ENCODE measurements at places on chromosomes 1 and 21.

DNA sequence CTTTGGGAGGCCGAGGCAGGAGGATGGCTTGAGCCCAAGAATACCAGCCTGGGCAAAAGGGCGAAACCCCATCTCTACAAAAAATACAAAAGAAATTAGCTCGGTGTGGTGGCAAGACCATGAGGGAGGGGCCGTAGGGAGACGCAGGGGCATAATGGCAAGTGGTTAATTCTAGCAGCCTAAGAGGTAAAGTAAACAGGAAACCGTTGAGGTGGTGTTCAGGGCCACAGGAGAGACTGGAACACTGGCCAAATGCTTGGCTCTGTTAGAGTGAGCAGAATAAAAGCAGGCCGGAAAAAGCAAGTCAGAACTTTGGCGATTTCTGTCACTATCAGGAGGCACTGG lies 89.2 kb downstream of the RIPK4 start:
- DNase-seq: no peak

GRCh38 chr1:57007472-57007871 lies 41.7 kb upstream of the C8B start:
- no peak for DNase-seq

GRCh38 chr1:29157269-29157601 lies 24.5 kb downstream of the SRSF4 start:
- DNase-seq: no peak

DNA sequence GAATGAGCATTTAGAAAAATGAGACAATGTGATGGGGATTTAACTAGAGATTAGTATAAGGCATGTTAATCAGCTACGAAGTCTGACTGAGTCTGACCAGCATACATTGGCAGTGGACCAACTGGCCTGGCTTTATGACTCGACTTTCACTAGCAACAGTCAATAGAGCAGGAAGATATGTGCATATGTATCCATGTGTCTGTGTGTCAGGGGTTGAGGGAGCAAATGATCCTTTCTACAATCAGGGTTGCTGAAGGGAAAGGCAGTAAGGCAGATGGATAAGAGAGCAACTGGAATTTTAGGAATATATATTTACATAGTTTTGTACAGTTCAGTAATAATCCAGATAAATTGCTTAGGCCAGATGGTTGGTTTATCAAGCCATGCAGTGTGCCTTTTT lies 645.6 kb downstream of the PLA2G4A start:
- no peak for DNase-seq

GRCh38 chr1:113178106-113178505 lies 105.1 kb downstream of the LRIG2 start:
- no peak for DNase-seq

DNA sequence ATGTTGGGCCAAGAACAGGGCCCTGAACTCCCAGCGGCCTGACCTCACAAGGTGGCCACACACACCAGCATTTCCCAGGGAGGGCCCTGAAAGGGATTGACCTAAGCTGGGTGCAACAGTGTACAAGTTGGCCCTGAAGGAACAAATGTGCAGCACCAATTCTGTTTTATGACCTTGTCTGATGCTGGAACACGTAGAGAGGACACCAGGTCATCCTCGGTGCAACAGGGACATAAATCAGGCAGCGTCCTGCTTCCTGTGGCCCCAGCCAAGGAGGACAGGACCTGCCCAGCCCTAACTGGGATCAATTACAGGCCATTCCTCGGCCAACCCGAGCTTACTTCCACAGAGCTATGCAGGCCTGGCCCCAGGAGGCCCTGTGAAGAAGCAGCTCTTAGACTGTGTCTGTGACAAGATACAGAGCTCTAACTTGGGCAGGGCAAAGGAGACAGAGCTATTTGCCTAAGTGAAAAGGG lies 12.8 kb upstream of the PHC2 start:
- no peak for DNase-seq

DNA sequence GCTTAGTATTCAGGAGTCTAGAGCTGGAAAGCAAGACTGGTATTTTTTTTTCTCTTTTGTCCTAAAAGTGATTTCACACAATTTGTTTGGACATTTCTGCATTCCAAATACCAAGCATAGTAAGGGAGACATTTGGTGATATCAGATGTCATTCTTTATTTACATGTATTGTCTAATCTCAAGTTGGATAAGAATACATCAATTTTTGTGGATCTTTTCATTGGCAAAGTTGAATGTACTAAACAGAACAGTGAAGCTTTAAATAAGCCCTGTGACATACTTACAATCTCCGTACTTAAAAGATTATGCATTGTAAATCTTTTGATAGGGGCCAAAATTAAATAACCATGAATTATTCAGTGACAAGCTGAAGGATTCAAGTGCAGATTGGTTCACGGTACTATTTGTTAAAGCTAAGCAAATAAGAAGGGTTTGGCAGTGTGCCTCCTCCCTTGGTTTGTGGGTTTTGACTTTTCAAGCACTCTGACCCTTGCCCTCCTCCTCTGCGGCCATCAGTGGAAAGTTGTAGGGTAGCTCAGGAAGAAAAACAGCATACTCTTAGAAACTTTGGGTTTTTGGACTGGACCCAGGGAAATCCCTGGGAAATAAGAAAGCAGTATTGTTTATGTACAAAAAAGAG lies 663.7 kb downstream of the ADGRL2 start:
- DNase-seq: no peak

- no peak for DNase-seq
Measured at GRCh38 chr1:44168520-44169098, 27.2 kb upstream of the KLF18 start.

DNA sequence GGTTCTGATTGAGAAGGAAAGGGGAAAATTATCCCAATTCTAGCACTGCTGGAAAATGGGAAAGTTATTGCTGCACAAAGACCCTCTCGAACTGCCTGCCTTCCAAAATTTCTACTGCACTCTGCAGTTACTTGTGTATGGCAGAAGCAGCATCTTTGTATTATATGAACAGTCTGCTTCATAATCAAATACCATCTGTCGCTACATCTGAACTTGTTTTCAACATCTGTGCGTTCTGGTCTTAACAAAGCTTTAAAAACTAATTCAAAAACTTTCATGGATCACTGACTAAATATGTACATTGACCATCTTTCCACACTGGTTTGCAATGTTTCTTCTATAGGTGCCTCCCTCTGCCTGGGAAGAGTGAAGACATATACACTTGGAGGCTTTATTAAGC lies 79.2 kb downstream of the PROX1 start:
- DNase-seq: no peak

DNA sequence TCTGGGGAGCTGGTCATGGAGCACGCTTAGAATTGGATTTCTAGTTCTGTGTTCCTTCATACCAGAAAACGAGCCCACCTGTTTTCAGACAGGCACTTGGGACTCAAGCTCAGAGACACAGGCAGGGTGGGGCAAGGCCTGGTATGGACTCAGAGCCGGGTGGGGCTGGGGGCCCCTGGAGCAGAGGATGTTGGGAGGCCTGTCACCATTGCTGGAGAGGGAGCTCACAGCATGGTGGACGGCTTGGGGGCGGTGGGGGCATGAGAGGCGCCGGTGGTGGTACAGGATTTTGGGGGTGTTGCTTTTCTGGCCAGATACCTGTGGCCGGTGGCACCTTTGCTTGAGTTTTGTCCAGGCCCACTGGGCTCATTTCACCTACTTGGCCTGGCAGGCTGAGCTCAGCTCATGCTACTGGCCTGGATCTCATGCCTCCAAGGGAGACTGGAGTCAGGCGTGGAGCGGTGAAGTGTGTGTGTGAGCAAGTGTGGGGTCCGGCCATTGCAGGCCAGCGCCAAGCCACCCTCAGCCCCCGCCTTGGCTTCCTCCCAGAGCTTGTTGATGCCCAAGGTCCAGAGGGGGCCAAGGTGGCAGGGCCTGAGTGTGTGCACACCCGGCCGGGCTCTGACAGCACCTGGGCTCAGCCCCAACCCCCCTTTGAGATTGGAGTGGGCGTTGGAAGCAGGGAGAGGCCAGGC lies 8.7 kb downstream of the SLX9 start:
- no peak for DNase-seq

GRCh38 chr1:235942625-235942934 lies 75.9 kb upstream of the LYST start:
- no peak for DNase-seq

GRCh38 chr1:225418598-225418997 lies 9.2 kb downstream of the LBR start:
- no peak for DNase-seq

DNA sequence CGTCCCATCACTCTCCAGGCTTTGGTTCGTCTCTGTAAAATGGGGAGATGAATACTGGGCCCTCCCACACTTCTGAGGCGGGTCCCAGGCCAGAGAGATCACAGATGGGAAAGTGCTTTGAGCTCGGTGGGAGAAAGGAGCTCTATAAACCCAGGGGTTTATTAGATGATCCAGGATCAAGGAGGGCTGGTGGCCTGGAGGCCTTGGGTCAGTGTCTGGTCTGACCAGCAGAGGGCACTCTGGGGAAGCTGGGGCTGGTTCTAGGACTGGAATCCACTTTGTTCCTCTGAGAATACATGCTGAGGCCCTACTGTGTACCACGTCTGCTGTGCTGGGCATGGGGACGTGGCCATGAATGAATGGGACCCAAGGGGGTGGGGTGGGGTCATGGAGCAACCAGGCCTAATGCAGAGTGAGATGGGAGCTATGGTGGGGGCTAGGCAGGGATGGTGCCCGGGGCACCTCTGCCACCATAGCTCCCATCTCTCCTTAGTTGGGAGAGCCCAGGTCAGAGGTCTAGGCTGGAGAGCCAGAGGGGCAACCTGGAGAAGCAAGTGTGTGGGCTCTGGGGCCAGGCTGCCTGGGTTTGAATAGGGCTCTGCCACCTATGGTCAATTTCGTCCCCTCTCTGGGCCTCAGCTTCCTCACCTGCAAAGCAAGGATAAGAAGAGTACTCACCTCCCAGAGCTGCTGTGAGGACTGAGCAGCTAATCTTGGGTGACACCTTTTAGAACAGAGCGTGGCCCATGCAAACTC lies 9.0 kb upstream of the FAM131C start:
- DNase-seq: no peak

- no peak for DNase-seq
Measured at GRCh38 chr1:214563881-214564280, 12.5 kb upstream of the PTPN14 start.

GRCh38 chr1:218078916-218079315 lies 206.2 kb upstream of the RRP15 start:
- no peak for DNase-seq

DNA sequence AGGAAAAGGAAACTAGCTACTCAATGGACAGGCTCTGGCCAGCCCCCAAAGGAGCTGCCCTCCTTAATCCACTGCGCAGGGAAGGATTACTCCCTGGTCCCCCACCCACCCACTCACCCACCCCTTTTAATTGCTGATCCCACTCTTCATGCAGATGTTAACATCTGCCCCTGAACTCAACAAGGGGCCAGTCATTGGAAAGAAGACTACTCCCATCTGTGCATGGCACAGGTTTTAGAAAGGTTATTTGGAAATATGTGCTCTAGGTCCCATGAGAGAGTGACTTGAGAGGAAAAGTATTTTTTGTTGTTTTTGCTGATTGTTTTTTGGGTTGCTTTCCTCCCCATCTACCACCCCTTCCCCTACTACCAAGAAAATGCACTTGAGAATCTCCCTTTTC lies 94.4 kb upstream of the FGGY start:
- DNase-seq: no peak

GRCh38 chr1:23103001-23103889 lies 65.4 kb downstream of the LUZP1 start:
- DNase-seq: no peak

DNA sequence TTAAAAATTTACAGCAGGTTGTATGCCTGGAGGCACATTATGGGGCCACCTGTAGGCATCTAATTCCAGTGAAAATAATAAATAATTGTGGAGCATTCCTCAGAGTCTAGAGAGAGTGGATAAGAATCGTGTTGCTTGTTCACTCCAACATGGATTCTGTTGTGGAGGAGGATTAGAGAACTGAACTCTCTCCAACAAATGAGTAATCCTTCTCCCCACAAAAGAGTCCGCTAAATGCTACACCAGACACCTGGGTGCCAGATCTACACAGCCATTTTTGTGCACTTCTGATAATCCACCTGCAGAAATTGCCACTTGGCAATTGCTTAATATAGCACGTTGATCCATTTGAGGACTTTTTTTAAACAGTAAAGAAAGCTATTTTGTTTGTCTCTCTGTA lies 113.7 kb upstream of the DPYD start:
- no peak for DNase-seq

DNA sequence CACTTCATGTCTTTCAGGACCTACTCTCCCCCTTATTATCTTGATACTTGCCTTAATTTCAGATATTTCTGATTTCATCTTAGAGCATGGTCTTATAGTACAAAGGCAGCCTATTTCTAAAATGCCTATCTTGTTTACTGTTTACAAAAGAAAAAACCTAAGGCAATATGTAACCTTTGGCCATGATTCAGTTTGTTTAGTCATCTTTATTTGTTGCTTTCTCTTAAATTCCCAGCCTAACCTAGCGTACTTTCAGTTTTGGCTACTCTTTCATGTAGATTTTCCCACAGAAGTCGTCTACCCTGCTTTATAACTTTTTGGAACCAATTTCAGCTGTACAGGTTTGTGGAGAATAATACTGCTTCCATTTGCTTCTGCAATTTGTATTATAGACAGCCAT lies 81.8 kb downstream of the KIF1B start:
- DNase-seq: no peak

Data from stimulated activated CD4-positive, alpha-beta T cell treated with anti-CD3 and anti-CD28 coated beads, TNF-alpha, amount 100 ng/mL, for 1 hour (primary cell).